Spinal cord (tissue), 10 donors: ENCODE measurements at places on chromosomes 7 and 10. TPM values are rescaled to one million over a fixed set of nuclear protein-coding genes. Genes with fewer than 3 reads are reported as not detected.

GRCh38 chr10:73940634-73941221, 29.8 kb downstream of the PLAU start:
- peak; percentile 40 for DNase-seq

GRCh38 chr10:35795131-35795824, 153.2 kb upstream of the FZD8 start:
- no peak for DNase-seq

DNA sequence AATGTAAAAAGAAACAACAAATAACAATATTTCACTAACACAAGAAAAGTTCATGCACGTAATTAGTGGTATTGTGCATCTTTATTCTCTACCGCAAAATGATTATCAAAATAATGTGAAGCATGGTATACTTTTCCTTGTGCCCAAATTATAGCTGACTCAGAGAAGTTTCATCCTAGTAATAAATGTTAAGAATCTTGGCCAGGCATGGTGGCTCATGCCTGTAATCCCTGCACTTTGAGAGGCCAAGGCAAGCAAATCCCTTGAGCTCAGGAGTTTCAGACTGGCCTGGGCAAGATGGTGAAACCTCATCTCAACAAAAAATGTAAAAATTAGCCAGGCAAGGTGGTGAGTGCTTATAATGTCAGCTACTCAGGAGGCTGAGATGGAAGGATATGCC, 105.0 kb downstream of the KMT2C start:
- DNase-seq: no peak

DNA sequence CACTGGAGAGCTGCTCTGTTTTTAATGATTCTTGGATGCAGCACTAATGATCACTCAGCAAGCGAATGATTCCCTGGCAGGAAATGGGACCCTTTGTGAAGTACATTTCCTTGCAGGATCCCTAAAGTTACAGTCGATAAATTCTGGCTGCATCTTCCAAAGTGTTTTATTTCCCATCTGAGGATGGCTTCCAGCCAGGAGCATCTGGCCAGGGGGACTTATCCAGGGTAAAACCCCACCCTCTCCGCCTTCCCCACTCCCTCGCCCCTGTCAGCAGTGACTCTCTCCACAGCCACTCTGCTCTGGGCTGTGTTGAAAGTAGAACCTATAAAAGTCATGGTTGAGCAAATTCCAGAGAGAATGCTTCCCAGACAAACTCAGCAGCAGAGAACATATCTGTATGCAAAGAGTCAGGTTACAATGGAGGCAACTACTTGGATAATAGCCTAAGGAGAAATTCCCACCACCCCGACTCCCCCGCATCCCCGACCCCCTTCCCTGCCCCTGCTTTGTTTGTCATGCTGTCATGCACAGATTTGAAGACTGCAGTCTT, 111.0 kb upstream of the ANLN start:
- peak; percentile 92 for DNase-seq

GRCh38 chr7:141558544-141559183, 7.5 kb downstream of the AGK start:
- no peak for DNase-seq

DNA sequence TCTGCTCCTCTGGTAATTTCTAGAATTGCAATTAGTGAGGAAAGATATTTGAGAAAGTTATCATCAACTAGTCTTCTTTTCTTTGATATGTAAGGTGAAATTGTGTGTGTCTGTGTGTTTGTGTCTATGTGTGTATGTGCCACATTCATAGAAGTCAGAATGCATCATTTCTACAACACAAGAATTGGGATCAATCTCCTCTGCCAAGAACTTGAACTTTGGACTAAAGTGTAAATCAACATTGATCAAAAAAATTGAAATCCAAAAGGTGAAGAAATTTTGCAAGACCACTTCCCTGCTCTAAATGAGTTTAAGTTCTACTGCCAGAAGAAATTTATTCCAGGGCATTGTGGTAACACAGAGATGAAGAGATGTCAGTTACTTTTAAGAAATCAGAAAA, 1072.8 kb downstream of the GRM8 start:
- no peak for DNase-seq

- no peak for DNase-seq
Observed at GRCh38 chr10:96374639-96374984, 15.8 kb upstream of the OPALIN start.

- DNase-seq: no peak
Observed at GRCh38 chr10:129863201-129863663, 100.8 kb downstream of the EBF3 start.

GRCh38 chr7:55173671-55174070, 154.9 kb downstream of the EGFR start:
- DNase-seq: no peak

GRCh38 chr7:15967121-15967520, 280.6 kb upstream of the MEOX2 start:
- no peak for DNase-seq

- no peak for DNase-seq
Observed at GRCh38 chr7:9691286-9691685, 1257.9 kb downstream of the NXPH1 start.

DNA sequence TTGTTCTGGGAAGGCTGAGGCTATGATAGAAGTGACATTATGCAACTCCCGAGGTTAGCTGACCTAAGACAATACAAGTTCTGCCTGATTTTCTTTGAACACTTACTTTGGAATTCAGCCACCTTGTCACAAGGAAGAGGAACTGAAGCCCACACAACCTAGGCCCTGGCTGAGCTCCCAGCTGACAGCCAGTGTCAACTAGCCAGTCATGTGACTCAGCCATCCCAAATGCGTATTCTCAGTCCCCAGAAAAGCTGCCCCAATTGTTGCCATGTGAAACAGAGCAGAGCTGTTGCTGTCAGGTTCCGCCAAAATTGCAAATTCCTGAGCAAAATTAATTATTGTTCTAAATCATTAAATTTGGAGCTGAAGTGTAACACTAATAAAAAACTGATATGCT, 1010.0 kb downstream of the XPNPEP1 start:
- DNase-seq: no peak

GRCh38 chr7:47578579-47579270, 3.2 kb downstream of the TNS3 start:
- no peak for DNase-seq

GRCh38 chr7:25223206-25223605, 5.1 kb downstream of the NPVF start:
- DNase-seq: no peak

- DNase-seq: no peak
Observed at GRCh38 chr7:35839860-35840854, 39.3 kb downstream of the SEPTIN7 start.

DNA sequence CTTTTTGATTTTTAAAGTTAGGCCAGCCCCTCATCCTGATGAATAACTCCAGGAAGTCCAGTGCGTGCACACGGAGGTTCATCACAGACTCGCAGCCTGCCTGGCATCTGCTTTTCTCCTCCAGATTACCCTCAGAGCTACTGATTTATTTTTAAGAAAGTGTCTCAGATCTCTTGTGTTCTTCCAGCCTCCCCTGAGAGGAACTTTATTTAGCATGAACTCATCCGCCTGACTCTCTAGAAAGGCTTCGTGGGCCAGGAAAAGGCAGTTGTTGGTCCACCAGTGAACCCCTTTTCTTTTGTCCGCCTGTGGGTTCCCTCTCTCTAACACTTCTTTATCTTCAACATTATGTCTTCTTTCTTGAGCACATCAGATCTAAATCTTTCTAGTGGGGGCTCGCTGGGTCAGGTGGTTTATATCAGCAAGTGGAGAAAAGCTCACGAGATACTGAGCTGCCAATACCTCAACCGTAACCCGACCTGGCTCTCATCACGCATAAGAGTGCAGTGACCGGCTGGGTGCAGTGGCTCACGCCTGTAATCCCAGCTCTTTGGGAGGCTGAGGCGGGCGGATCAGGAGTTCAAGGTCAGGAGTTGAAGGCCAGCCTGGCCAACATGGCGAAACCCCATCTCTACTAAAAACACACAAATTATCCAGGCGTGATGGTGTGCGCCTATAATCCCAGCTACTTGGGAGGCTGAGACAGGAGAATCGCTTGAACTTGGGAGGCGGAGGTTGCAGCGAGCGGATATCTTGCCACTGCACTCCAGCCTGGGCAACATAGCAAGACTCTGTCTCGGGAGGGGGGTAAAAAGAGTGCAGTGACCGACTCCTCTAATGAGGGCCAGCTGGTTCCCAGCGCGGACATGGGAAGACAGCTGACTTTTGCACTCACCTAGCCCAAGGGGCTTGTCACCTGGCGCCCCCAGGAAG, 162.3 kb downstream of the CCDC3 start:
- no peak for DNase-seq

- no peak for DNase-seq
Observed at GRCh38 chr10:92248566-92248965, 42.3 kb downstream of the CPEB3 start.

- DNase-seq: no peak
Observed at GRCh38 chr7:148821422-148821821, 62.7 kb downstream of the EZH2 start.

Gene SHH
- 3.9 TPM for polyA plus RNA-seq

DNA sequence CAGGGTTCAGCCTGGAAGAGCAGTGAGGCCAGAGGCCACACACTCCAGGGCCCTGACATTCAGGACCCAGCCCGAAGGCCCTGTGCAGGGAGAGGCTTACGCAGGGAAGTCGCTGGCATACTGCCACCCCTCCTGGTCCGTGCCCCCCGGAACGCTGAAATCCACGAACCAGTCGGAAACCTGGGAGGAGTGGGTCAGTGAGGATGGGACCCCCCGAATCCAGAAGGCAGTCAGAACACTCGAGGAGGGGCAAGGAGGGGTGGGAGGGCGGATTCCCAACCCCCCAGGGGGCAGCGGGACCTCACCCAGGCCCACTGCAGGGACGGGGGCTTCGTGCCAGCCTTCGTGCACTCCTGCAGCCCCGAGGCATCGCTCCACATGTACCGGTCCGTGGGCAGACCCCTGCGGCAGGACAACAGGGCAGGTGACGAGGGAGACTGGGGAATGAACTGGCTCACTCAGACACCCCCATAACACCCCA, 13.5 kb downstream of the BHLHA15 start:
- DNase-seq: no peak

DNA sequence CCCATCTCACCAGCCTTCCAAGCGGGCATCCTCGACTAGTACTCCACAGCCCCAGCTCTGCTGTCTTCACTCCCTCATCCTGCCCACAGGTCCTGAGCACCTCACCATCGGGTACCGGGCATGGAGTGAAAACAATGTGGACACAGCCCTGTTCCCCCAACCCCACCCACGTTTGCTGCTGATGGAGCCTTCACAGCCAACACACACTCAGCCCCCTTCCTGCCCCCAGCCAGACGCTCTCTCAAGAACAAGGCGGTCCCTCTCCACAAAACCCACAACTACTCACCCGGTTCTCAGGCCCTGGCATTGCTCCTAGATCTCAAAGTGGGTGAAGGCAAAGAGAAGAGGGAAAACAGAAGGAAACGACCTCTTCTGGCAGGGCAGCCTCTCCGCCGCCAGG, 56.1 kb downstream of the SLIT1 start:
- peak; percentile 80 for DNase-seq

- no peak for DNase-seq
Observed at GRCh38 chr7:30185496-30185895, 50.7 kb downstream of the MTURN start.

Gene SLC29A4
- 59.8 TPM for polyA plus RNA-seq

Gene CFTR
- polyA plus RNA-seq: 18.6 TPM

- DNase-seq: no peak
Observed at GRCh38 chr10:51000164-51000563, 74.1 kb upstream of the PRKG1 start.

DNA sequence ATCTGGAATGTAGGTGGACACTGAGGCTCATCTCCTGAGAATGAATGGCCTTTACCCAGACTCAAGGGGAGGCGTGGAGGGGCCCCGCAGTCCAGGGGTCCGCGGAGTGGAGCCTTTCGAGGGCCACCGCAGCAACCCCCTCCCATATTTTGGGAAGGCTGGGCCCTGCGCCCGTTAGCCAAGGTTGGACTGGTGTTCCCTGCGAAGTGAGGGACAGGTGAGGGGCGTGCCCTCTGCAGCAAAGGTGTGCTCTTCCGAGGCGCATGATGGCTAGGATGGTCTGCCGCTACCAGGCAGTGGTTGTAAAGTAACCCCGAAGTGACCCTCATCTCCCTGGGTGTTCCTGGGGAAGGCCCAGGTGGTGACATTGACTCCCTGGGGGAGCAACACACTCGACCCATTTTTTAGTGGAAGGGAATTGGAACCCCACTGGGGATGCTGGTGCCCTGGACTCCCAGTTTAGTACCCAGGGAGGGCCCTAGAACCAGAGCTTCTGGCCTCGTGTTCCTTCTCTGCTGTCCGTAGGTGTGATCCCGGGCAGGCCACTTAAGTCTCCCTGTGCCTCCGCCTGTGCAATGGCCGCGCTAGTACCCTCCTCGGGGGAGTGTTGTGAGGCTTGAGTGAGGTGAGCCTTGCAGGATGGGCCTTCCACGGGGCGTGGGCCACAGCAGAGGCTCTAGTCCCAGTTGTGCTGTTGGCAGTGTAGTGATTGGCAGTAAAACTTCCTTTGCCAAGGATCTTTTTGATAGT, 779 bp downstream of the FAM241B start:
- no peak for DNase-seq

GRCh38 chr7:114527589-114527988, 113.0 kb downstream of the FOXP2 start:
- no peak for DNase-seq

Gene HABP2
- polyA plus RNA-seq: 0.09 TPM

- DNase-seq: no peak
Observed at GRCh38 chr10:62018131-62018911, 116.8 kb downstream of the ARID5B start.

- DNase-seq: no peak
Observed at GRCh38 chr10:129386415-129387257, 80.4 kb upstream of the MGMT start.

Gene GFRA1
- polyA plus RNA-seq: 50.1 TPM

- no peak for DNase-seq
Observed at GRCh38 chr10:114058297-114058696, 14.6 kb downstream of the ADRB1 start.

DNA sequence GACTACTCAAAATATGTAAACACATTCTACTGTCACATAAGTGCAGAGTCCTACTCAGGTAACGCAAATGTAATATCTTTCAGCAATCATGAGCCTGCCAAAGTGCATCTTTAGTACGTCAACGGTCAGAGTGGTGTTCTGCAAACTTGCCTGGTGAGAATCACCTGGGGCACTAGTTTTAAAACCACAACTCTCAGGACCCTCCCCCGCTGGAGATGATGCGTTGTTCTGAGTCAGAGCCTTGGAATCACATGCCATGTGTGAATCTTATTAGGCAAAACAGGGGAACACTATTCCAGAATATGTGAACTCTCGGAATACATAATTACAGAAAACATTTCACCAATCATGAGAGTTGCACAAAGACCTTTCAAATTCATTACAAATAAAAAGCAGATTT, 115.7 kb downstream of the TPK1 start:
- DNase-seq: no peak

Gene ACHE
- polyA plus RNA-seq: 96.8 TPM

GRCh38 chr7:15920953-15921352, 234.5 kb upstream of the MEOX2 start:
- DNase-seq: no peak

Gene PRDX3
- 175 TPM for polyA plus RNA-seq

GRCh38 chr7:50166997-50167965, 74.2 kb upstream of the ZPBP start:
- DNase-seq: no peak

- no peak for DNase-seq
Observed at GRCh38 chr7:149156898-149157297, 9.6 kb downstream of the ZNF398 start.

GRCh38 chr7:148711191-148712102, 12.7 kb downstream of the CUL1 start:
- no peak for DNase-seq

GRCh38 chr10:117568334-117568733, 25.8 kb downstream of the EMX2 start:
- DNase-seq: no peak
